ENCODE measurements at places on chromosomes 1 and 21.

DNA sequence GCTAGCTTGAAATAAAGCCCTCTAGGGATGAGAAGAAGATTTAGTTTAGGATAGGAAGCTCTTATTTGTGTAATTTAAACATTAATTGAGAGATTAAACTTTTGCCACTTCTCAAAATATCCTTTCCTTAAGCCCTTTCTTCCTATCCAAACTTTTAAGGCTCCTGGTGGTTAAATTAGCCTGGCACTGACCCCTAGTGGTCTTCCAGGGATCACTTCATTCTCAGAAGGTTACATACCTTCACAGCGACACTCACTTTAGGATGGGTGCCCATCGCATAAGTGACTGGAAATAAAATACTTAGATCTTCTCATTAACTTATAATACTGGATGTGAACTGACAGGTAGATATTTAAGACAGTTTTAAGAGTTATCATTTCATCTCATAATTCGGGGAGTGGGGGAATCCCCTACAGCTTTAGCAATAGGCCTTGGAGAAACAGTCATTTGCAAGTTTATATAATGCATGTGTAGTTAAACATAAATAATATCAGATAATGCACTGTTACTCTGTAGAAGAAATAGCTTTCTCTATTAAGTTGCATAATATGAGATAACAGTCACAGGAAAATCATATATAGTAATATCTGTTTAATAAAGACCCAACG, 7.4 kb downstream of the LHX9 start:
- peak; percentile 65 for DNase-seq

- no peak for DNase-seq
These were observed 21.2 kb upstream of the TTLL7 start for GRCh38 chr1:84020151-84020550.

- DNase-seq: no peak
These were observed at the start of gene APOBEC4 for GRCh38 chr1:183652547-183653461. Gene APOBEC4 (minus strand): TSS chr1:183653316. CDS start chr1:183648781, 4,535 bp downstream.

- DNase-seq: peak; percentile 82
These were observed 6.7 kb upstream of the RNASEL start for GRCh38 chr1:182595641-182596240.

- no peak for DNase-seq
These were observed 102.0 kb upstream of the MAP1LC3C start for GRCh38 chr1:242100921-242101320.

DNA sequence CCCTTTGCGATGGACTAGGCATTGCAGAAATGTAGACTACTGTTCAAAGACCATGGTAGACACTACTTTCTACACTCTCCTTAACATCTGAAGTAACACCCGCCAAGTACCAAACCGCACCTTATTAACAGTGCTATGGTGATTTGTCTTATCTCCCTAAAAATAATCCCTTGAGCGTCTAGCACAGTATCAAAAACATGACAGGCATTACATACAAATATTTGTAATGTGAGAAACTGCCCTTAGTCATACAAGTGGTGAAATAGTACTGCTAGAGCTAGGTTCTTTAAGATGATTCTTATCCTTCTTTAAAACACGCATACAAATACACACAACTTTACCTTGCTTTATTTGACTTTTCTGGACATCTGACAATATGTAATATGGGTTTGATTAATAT, 27.2 kb downstream of the PUM1 start:
- no peak for DNase-seq

DNA sequence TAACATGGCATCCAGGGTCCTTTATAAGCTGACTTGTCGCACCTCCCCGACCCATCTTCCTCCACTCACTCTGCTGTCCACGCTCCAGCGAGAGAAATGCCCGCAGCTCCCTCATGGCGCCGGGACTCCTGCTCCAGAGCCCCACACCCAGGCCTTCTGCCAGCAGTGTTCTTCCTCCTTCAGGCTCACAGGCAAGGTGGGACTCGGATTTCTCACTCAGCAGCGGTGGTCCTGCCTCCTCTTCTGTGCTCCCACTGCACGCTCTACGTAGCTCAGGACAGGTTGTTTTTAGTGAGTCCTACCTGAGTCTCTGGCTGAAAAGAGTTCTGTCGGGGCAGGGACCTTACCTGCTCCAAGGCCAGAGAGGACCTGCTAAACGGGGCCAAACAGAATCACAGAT, 11.2 kb downstream of the THEMIS2 start:
- DNase-seq: no peak

- no peak for DNase-seq
These were observed 17.7 kb downstream of the NENF start for GRCh38 chr1:212450331-212450881.

- no peak for DNase-seq
These were observed 37.1 kb downstream of the TGFB2 start for GRCh38 chr1:218382261-218382660.

All from HEK293T (cell line).